ENCODE measurements at places on chromosomes 12 and 14.
A peak's percentile ranks its signal among the peaks of the same experiment; 100 is the strongest.

GRCh38 chr14:105737504-105738246, 211.3 kb downstream of the TMEM121 start:
- no peak for DNase-seq

DNA sequence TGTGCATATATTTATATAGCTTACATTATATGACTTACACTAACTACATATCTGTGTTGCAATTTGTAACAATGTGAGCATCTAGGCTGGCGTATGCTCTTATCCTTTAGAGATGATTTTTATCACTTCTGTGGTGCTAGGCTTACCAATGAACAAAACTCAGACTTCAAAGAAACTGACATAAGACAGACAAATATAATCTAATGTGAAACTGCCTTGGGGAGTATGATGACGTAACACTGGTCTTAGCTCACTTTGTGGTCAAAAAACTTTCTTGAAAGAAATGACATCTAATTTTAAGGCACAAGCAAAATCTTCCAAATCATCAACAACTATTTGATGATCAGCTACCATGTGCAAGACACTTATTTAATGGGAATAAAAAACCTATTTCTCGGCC, 50.0 kb downstream of the SOX5 start:
- DNase-seq: no peak

DNA sequence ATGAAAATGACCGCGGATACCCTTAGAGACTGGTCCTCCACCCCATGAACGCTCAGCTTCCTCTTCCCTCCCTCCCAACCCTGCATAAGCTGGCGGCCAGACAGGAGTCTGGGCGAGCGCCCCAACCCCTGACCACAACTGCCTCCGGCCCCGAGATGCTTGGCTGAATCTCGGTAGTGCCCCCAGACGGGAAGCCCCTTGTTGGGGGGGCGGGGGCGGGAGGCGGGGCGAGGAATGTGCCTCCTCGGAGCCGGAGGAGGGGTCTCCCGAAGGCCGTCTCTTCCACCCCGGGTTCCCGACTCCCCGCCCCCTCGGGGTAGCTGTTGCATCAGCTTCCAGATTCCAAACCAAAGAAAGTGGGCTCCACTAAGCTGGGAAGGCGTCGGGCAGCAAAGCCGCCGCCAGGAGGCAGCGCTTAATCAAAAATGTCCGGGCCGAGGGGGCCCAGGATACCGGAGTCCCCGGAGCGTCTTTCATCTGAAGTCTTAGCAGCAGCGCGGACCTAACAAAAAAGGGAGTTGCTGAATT, 7.1 kb upstream of the MRPL52 start:
- DNase-seq: no peak

DNA sequence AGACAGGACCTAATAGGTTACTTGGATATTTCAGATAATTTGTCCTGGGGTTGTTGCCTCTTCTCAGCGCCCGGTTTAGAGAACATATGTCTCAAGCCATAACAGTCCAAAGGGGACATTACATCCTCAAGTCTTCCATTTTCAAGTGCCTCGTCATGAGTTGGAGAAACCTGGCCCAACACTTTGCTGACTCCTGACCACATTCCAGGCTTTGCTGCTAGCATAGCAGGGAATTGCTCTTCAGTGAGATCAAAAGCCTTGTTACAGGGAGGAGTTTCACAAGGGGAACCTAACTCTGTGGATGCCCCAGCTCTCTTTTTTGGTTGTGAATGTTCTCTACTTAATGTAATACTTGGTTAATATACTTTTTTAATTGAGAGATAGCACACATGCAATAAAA, 8.2 kb upstream of the MMP19 start:
- no peak for DNase-seq

GRCh38 chr12:75660805-75661404, 149.5 kb upstream of the KRR1 start:
- DNase-seq: no peak

GRCh38 chr14:100393362-100393761, 70.2 kb downstream of the SLC25A47 start:
- DNase-seq: no peak

DNA sequence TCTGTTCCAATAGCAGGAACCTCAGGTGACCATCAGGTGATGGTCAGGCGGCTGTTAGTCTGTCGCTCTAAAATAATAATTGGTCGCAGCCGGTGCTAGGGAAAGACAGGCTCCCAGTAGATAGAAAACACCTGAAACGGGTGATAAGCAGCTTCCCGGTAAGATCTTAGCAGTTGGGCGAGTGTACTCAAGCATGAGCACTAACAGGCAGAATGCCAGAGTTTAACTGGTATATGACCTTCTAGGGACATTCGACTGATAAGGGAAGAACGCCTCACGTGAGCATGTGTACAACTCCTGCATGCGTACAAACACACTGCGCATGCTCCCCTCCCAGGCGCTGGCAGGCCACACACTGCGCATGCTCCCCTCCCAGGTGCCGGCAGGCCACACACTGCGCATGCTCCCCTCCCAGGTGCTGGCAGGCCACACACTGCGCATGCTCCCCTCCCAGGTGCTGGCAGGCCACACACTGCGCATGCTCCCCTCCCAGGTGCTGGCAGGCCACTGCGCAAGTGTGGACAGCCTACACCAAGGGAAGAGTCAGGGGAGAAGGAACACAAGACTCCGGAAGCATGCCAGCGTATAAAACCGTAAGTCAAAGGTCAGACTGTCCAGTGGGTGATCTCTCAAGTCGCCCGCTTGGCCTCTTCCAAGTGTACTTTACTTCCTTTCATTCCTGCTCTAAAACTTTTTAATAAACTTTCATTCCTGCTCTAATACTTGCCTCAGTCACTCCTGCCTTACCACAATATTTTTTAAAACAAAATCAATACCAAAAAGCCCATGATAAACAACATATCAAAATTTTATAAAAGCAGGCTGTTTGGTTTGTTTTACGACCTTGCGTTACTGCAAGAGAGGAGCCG, 24.5 kb downstream of the GPRC5D start:
- DNase-seq: peak; percentile 62

GRCh38 chr14:25103271-25103670, 53.3 kb upstream of the STXBP6 start:
- DNase-seq: no peak

GRCh38 chr12:110245369-110245772, 35.7 kb upstream of the ATP2A2 start:
- DNase-seq: no peak

GRCh38 chr12:89470741-89471509, 53.7 kb downstream of the GALNT4 start:
- DNase-seq: peak; percentile 28

GRCh38 chr14:103501041-103501870, 21.4 kb downstream of the CKB start:
- no peak for DNase-seq

All from NCI-H510A treated with DMSO at 0.1 percent for 48 hours (cell line).